ENCODE measurements at places on chromosomes 3 and 15.

DNA sequence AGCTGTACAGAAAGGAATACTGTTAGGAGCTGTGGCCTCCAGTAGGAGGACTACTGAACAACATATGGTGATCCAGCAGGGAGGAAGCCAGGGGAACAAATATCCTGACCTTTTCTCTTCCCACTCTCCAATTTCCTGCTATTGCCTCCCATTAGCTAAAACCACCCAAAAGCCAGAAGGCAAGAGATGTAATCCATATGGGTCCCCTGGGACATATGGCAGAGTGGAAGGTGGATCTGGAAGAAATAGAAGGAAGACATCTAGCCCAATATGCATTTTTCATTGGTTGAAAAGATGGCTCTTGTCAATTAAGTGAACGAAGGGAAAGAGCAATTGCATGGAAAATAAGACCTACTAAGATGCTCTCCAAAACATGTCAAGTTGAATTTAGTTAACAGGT is 167.2 kb downstream of the CNTN3 start:
- no peak for DNase-seq

DNA sequence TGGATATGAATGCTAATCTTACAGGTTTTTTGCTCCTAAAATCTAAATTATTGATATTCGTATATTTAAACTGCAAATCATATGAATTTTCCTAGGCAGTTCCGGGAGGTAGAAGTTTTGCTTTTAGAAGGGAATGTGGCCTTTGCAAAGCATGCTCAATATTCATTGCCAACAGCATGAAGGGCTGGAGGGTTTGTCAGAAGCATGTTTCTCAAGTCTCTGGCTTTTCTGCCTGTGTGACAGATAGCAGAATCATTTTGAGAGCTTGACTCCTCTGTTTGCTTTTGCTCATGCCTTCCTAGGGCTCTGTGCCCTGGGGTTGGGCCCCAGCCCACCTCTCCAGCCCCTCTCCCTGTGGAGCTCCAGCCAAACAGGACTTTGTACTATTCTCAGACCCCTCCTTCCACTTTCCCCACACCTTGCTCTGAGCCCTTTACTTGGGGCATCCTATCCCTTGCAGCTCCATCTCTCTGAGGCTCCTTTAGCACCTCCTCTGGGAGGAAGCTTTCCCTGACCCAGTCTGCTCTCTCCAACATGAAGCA is 91.3 kb downstream of the ARNT2 start:
- no peak for DNase-seq

- DNase-seq: no peak
Observed at GRCh38 chr3:49257187-49257586, 19.8 kb downstream of the C3orf62 start.

DNA sequence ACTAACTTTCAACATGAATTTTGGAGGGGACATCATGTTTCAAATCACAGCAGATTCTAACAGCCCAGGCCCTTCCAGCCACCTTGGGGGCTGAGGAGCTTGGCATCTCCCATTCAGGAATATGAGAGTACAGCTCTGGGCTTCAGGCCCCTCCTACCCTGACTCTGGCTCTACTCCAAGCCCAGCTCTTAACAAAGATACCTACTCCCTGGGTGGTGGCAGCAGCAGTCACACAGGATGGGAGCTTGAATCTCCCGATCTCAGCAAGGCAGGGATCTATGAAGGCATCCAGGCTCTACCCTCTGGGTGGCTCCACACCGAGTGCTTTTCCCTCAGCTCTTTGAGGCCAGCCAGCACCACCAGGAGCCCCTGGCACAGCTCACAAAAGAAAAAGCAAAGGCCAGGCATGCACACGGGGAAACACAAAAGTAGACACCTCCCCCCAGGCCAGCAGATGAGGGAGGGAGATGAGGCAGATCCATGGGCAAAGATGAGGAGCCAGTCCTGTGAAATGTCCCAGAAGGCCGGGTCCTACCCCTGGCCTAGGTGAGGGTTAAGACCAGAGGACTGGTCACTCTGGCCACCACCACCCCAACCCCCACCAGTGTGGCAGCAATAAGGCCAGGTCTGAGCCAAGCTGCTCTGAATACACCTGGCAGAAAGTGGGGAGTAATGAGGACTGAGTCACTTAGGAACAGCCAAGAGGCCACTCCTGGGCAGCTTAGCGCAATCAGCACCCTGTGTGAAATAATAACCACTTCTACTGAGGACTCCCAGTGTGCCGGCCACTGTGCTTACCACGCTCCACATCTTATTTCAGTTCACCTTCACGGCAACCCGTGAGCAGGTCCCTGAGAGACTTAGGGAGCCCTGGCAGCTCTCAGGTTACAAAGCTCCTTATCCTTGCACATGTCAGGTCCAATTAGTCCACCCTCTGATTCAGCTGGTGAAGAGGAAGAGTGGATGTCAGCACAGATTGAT is 24.3 kb downstream of the PLA2G4F start:
- DNase-seq: peak; percentile 35

- no peak for DNase-seq
Observed at GRCh38 chr3:197021231-197021630, 8.4 kb downstream of the MELTF start.

DNA sequence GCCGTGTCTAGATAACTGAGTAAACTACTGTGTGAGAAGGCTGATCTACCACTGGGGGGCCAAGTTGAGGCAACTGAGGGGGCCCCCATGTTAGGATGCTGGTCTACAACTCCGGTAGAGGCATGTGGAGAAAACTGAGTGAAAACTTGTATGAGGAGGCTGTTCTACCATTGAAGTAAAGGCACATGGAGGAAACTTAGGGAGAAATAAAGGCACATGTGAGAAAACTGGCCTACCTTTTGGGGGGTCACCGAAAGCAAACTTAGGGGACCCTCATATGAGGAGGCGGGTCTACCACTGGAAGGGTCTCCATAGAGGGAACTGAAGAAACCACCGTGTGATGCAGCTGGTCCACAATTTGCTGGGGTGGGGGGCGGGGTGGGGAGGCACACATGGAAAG is 155.2 kb downstream of the FBLN2 start:
- DNase-seq: no peak

DNA sequence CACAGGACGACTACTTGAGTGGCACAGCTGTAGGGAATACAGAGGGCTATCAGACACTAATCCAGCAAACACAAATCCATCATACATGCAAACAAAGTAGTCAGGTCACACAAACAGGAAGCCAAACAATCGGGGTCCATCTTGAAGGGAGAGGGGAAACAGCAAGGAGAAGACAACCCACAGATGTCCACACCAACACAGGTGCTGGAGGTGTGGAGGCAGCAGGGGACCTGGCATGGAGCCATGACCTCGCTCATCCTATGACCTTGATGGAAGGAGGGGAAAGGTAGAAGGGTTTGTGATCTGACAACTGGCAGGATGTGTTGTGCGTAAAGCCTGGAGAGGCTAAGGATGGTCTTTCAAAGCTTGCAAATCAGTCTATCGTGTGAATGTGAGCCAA is 39.9 kb upstream of the SKOR1 start:
- DNase-seq: peak; percentile 87

DNA sequence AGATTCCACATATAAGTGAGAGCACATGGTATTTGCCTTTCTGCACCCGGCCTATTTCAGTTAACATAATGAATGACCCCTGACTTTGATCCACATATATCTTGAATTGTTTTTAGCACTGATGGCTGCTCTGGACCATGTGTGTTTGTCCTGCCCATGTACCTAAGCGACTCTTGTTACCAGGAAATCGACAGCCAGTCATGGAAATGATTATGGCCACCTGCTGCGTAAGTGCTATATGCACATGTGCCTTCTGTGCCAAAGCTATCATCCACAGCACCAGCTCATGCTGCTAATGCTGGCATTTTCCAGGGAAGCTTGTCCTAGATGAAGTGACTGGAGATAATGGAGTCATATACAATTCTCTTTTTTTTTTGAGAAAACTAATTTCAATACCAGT is 103.7 kb downstream of the PEX5L start:
- no peak for DNase-seq

DNA sequence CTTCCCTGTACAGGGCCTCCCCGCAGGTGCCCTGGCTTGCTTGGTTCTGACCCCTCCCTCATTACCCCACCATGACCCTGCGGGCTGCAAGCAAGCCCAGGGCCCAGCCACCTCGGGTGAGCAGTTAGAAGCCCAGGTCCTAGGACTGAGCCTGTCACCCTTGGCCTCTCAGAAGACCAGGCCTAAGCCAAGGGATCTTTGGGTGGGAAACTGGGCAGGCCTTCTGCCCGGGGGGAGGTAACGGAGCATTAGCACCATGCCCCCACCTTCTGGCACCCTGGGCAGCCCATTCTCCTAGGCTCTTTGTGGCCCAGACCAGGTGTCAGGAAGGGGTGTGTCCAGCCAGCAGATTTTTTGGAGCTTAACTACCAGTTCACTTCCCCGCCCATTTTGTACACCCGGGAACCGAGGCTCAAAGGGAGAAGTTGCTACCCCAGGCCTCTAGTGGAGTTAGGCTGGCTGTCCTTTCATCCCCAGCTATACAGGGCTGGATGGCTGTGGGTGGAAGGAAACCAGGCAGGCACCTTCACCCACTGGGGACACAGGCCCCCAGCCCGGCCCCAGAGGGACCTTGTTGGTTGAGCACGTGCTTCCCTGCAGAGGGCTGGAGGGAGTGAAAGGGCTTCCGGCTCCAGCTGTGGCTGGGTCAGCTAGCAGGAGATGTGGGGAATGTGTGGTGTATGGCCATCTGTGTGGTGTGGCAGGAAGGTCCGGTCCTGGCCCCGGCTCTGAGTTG is 1.4 kb downstream of the CSK start:
- DNase-seq: peak; percentile 98

DNA sequence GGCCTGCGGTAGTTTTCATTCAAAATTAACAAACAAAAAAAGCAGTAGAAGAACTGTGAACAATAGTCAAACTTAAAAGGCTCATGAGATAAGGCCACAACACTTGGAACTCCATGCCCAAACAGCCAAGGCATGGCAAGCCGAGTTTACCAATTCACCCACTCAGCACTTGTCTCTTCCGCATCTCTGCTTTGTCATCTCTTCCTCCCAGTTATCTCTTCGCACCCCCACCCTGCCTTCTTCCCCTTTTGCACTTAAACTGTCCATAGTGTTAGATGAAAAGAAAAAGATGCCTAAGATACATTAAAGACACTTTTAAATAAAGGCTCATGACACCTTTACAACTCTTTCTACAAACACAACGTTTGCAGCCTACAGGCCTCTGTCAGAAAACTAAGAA is 11.1 kb downstream of the TLE3 start:
- no peak for DNase-seq

DNA sequence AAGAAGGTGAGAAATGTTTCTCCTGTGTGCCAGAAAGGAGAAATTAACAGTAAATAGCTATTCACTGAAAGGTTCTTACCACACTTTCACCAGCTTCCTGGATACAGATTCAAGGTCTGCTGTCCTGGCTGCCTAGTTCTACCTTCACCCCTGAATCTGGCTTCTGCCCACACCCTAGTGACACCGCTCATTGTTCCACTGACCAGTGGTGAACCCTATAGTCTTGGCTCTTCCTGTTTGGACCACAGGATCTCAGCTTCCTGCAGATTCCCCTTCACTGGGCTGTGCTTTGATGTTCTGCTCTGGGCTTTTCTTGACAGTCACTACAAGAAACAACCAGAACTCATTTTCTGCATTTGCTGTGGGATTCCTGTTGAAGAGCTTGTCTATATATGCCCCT is 250.0 kb downstream of the XXYLT1 start:
- DNase-seq: no peak

GRCh38 chr3:27721717-27722564 is at the start of gene EOMES:
Gene EOMES (minus strand): TSS chr3:27722323. CDS start chr3:27722294, 29 bp downstream.
- peak; percentile 44 for DNase-seq

GRCh38 chr3:127585813-127586413 is 4.6 kb downstream of the TPRA1 start:
- DNase-seq: no peak

GRCh38 chr15:46934851-46935250 is 782.5 kb upstream of the SEMA6D start:
- DNase-seq: no peak

DNA sequence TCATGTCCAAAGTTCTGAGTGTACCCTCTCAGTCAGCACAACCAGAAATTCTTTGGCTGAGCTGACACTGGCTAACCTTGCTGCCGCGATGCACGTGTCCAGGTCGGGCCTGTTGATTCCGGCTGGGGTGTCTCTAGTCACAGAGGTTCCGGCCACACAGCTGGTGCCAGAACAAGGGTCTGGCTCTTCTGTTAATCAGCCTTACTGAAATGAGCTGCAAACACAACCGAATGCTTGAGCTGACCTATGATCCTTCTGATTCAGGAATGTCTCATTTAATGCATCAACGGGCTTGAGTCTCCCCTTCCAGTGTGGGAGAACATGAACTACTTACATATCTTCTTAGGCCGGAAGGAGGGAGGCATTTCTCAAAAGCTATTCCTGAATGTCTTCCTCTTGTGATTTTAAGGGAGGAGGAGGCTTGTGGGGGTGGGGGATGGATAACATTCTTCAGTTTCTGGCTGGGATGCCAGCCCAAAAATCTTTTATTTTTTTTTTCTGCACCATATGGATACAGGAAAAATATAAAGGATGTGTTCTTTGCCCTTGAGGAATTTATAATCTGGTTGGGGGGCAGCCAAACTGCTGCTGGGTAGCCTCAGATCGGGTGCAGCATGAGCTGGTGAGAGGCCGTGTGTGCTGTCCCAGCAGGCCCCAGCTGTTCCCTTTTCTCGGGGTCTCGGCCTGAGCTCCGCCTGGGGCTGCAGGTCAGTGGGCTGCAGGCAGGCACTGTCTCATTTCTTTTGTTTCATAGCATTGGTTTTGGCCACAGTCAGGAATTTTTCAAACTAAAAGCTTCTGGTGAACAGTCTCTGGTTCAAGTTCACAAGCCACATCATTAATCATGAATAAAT is 319.1 kb upstream of the TBL1XR1 start:
- DNase-seq: no peak

DNA sequence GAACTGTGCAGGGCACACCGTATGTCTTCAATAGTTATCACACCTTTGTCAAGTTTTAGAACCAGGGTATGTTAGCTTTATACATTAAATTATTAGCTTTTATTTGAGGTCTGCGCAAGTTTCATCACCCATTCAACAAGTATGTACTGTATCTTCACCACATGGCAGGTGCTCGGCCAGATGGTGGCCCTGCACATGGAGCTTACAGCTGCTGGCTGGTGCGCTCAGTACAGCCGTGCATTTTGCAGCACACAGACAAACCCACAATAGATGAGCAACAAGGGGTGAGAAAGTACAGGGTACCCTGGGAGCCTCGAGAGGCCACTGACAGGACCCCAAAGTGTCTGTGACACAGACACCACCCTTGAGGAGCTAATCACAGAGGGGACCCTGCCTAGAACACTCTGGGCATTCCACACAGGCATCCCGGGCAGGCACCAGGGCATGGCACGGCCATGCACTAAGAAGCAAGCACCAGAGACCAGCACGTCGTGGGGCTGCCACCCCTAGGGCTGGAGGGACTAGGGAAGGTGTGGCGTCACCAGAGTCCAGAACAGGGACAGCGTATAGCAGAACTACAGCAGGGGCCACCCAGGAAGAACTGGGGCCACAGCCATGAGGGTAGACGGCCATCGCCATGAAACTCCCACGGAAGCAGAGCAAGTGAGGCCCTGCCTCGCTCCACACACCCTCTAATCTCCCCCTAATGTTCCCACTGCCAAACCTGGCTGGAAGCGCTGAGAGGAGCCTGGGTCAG is 27.4 kb downstream of the ZXDC start:
- no peak for DNase-seq
